Mesothelial cell of epicardium (in vitro differentiated cells): ENCODE measurements at places on chromosomes 1 and 21.
A peak's percentile ranks its signal among the peaks of the same experiment; 100 is the strongest.

DNA sequence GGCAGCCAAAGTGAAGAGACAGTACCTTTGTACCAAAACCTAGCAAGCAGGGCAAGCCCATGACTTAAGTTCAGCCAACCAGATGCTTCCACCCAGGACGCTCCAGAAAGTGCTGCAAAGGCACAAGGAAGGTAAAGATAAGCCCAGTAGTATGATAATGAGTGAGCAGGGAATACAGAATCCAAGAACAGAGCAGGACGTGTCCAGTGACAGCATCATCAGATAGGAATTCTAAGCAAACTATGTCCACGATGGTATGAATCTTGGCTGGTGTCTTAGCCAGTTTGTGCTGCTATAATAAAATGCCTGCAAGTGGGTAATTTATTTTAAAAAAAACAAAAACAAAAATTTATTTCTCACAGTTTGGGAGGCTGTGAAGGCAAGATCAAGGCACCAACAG, 13.6 kb downstream of the GJA4 start:
- H3K27me3 ChIP-seq = peaks cover 5% of the 10 kb centered on the region
- DNase-seq = no peak
- H3K4me1 ChIP-seq = no peaks in the 10 kb centered on the region
- no peaks in the 10 kb centered on the region for H3K36me3 ChIP-seq
- H3K27ac ChIP-seq = no peak overlapping the region

- no peaks in the 10 kb centered on the region for H3K4me1 ChIP-seq
- H3K36me3 ChIP-seq = peaks cover 22% of the 10 kb centered on the region
- no peak for DNase-seq
- H3K27me3 ChIP-seq = no peaks in the 10 kb centered on the region
- no peak overlapping the region for H3K27ac ChIP-seq
Observed at GRCh38 chr21:36288651-36289243, 31.2 kb upstream of the MORC3 start.

GRCh38 chr1:152873495-152873894, 4.6 kb upstream of the SMCP start:
- no peaks in the 10 kb centered on the region for H3K36me3 ChIP-seq
- peaks cover 2% of the 10 kb centered on the region for H3K4me1 ChIP-seq
- H3K27me3 ChIP-seq = no peaks in the 10 kb centered on the region
- H3K27ac ChIP-seq = no peak overlapping the region
- no peak overlapping the region for H3K4me3 ChIP-seq
- DNase-seq = no peak

- H3K4me1 ChIP-seq = peaks cover 14% of the 10 kb centered on the region
- peaks cover 14% of the 10 kb centered on the region for H3K36me3 ChIP-seq
- H3K27ac ChIP-seq = peak overlapping the region; percentile 47
- H3K4me3 ChIP-seq = no peak overlapping the region
Observed at GRCh38 chr1:31691951-31692350, 11.9 kb downstream of the COL16A1 start.

GRCh38 chr1:98493469-98493868, 168.1 kb upstream of the SNX7 start:
- H3K4me3 ChIP-seq = no peak overlapping the region
- no peaks in the 10 kb centered on the region for H3K36me3 ChIP-seq
- peaks cover 15% of the 10 kb centered on the region for H3K4me1 ChIP-seq

DNA sequence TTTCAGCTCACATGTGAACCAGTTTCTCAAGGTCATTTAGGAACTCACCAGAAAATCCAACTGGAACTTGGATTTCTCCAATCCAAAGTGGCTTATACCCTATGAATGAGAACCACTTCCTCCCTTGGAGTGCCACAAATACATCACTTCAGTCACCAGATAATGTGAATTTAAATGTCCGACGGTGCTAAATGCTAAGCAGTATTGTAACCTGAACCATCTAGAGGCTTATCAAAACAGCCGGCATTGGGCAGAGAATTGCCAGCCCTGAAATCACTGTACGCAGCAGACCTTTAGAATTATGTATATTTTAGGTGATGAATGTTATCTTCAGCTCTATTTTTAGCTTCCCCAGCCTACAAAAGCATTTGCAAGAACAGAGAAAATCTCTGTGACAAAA, 76.8 kb upstream of the COX20 start:
- H3K4me3 ChIP-seq = no peak overlapping the region
- no peaks in the 10 kb centered on the region for H3K36me3 ChIP-seq
- H3K27ac ChIP-seq = peak overlapping the region; percentile 94
- no peaks in the 10 kb centered on the region for H3K27me3 ChIP-seq
- DNase-seq = no peak

- no peaks in the 10 kb centered on the region for H3K4me1 ChIP-seq
- H3K36me3 ChIP-seq = no peaks in the 10 kb centered on the region
- no peak overlapping the region for H3K27ac ChIP-seq
- no peak overlapping the region for H3K4me3 ChIP-seq
- peaks cover 57% of the 10 kb centered on the region for H3K27me3 ChIP-seq
Observed at GRCh38 chr1:180221462-180221861, 8.6 kb upstream of the LHX4 start.
